ENCODE measurements at places on chromosomes 7 and 10.

GRCh38 chr10:69994262-69994661 is 58.4 kb upstream of the MACROH2A2 start:
- peak; percentile 79 for DNase-seq

- DNase-seq, result peak; percentile 78
These were observed 364 bp downstream of the ZNF518A start for GRCh38 chr10:96130326-96130995.

- no peak for DNase-seq
These were observed 47.4 kb downstream of the CUL1 start for GRCh38 chr7:148746135-148746534.

DNA sequence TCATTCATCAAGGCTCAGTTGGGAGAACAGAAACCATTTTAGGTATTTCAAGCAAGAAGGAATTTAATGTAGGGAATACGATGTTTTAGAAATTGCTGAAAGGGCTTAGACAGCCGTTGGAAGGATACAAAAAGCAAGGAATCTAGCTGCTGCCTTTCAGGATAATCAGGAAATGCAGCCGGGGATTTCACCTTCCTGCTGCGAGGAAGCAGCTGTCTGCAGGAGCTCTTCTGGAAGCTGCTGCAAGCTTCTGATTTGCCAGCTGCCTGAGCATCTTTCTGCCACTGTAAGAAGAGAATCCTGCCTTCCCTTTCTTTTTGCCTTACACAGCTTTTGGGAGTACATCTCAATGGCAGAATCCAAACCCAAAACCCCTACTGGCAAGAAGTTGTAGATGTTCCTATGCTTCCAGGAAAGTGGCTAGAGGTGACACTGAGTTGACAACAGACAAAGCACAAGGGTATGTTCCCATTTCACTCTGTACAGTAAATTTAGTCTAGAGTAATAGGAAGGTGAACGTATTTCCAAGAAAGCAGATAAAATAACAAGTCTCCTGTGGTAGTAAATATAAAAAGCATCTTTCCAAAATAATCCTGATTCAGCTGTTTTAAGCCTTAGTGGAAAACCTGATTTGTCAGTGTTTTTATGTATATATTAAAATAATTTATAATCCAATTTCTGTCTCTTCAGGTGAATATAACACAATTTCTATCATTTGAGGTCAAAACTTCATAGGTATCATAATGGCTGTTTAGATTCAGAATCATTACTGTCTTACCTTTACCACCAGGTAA is 148.4 kb upstream of the LRGUK start:
- DNase-seq, result no peak

- peak; percentile 60 for DNase-seq
These were observed 64.8 kb upstream of the CAPZA2 start for GRCh38 chr7:116797612-116798011.

DNA sequence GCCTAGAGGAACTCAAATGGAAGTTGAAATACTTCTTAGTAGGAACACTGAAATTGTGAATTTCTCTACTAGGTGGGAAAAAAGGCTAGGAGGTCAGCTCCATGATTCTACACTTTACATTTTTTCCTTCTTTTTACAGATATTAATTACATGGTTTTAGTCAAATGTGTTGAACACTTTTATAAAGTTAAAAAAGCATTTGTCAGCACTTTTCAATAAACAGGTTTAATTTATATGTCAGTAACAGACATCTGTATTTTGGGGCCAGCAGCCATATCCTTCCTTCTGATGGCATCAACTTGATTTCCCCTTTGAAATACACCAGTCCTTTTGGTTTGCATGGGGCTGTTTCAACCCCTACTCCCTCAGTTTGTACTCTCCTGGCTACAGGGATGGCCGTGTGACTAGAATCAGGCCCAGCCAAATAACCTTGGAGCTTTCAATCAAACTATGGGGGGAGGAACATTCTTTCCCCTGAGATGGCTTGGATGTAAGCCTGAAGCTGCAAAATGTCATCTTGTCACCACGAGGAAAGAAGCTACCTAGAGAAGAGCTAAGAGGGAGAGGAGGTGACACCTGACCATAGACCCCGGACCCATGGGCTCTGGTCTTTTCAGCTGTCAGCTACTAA is 171.0 kb upstream of the NEBL start:
- DNase-seq, result no peak

GRCh38 chr10:75166623-75166972 is 44.0 kb upstream of the VDAC2 start:
- no peak for DNase-seq

- DNase-seq, result no peak
These were observed 606.2 kb downstream of the LRMDA start for GRCh38 chr10:76037531-76038155.

GRCh38 chr7:28173531-28173930 is 7.1 kb downstream of the JAZF1 start:
- DNase-seq, result no peak

- peak; percentile 64 for DNase-seq
These were observed 33.3 kb upstream of the XPNPEP1 start for GRCh38 chr10:109956454-109957091.

- DNase-seq, result peak; percentile 41
These were observed 274.9 kb upstream of the GALNT17 start for GRCh38 chr7:70856901-70857630.

DNA sequence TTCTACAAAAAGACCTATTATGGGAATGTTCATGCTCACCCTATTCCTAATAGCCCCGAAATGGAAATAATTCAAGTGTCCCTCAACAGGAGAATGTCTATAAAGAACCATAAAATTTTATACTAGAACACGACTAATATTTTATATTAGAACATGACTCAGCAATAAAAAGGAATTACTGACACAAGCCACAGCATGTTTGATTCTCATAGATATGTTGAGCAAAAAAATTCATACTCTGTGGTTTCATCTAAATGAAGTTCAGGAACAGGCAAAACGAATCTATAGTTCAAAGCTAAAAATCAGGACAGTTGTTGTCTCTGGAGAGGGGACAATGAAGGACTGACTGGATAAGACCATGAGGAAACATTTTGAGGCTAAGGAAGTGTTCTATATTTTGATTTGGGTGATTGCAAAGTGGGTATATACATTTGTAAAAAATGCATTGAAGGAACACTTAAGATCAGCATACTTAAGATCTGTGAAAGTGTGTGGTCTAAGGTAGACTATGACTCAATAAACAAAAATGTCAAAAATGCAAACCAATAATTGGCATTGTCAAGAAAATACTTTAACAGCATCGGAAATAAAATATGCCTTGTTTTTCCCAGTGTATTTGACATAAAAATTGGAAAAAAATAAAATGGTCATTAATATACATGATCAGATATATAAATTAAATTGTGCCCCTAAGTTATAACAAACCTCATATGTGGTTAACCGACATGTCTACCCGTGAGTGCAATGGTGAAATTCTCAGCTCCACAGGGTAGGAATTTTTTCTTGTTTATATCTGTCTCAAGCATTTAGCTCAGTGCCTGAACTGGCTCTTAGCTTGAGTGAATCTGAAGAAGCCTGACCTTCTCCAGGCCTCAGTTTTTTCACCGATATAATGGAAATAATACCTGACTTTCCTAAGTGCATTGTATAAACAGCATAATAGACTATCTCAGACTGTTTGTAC is 124.9 kb upstream of the CTTNBP2 start:
- peak; percentile 49 for DNase-seq

- no peak for DNase-seq
These were observed 121.1 kb downstream of the CFTR start for GRCh38 chr7:117600911-117601310.

DNA sequence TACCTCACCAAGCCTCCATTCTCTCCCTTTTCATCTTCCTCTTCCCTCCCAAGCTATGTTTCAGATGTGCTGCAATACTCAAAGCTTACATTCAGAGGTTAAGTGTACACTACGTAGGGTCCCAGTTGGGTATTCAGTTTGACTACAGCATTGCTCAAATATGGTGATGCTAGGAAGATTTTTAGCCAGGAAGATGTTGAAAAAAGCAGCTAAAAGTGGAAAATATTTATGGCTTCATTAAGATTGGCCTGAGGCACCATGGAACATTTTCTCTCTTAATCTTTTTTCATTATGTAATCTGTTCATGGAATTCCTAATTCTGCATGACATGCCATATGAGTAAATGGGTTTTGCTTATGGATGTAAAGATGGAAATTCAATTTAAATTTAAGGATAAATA is 72.0 kb upstream of the ABCB5 start:
- DNase-seq, result no peak

GRCh38 chr7:15891151-15891881 is 204.8 kb upstream of the MEOX2 start:
- DNase-seq, result no peak

DNA sequence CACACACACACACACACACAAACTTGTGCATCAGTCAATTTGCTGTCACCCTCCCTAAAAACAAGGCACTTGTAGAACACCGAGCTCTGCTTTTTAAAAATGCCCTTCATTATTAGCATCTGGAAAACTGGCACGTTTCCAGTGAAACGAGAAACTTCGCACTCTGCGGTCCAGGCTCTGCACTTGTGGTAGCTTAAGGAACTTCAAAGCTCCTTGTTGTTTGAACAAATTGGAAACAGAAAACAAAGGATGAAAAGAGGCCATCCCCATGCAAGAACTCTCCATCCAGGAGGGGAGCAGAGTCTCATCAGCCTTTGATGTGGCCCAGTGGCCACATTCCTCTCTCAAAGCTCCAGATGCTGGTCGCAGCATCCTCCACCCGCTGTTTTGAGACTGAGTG is 105.1 kb downstream of the C10orf90 start:
- no peak for DNase-seq

DNA sequence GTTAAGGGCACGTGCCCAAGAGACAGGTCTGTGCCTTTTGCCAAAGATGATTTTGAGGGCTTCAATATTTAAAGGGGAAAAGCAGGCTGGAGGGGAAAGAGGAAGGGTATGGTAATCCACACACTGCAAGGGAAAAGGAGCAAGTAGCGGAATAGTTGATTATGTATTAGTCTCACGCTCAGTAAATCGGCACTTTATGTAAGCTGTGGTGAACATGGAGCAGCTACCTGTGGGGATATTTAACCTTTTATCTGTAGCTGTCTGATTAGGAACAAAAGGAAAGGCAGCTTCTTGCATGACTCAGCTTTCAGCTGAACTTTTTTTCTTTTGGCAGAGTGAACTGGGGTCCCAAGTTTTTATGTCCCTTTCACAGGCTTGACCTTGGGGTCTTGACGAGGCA is 123.4 kb downstream of the COL13A1 start:
- DNase-seq, result no peak

DNA sequence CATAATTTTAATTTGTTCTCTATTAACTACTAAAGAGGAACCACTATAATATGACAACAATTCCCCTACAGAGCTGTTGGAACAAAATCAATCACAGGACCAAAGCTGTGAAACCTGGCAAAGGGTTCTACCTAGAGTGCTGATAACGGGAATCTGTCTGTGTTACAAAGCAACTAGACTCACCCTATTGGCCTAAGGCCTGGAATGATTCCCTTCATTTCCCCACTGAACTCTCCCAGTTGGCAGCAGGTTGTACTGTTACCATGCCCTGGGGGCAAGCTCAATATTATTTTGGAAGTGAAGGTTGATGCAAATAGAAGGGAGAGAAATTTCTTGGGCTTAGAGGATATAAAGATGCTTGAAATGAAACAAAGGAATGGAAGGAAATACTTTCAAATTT is 81.8 kb downstream of the SEMA3A start:
- no peak for DNase-seq

DNA sequence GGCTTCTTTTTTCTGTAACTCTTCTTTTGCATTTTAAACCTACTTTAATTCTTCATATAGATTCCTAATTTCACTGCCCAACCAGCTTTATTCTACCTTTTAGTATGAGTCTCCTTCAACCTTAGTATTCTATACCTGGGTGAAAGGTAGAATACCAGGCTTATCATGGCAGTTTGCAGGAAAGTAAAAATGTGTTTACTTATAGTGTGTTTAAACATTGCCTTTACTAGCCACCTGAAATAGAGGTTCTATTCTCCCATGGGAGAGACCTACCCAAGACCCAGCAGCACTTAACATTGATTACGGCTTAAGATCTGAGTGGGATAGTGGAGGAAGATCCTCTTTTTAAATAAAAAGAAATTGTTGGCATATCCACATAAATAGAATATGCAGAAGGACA is 1.6 kb upstream of the MYPN start:
- no peak for DNase-seq

GRCh38 chr7:98137134-98137825 is 30.6 kb downstream of the LMTK2 start:
- no peak for DNase-seq

GRCh38 chr10:16717622-16718395 is 99.4 kb downstream of the RSU1 start:
- DNase-seq, result no peak

DNA sequence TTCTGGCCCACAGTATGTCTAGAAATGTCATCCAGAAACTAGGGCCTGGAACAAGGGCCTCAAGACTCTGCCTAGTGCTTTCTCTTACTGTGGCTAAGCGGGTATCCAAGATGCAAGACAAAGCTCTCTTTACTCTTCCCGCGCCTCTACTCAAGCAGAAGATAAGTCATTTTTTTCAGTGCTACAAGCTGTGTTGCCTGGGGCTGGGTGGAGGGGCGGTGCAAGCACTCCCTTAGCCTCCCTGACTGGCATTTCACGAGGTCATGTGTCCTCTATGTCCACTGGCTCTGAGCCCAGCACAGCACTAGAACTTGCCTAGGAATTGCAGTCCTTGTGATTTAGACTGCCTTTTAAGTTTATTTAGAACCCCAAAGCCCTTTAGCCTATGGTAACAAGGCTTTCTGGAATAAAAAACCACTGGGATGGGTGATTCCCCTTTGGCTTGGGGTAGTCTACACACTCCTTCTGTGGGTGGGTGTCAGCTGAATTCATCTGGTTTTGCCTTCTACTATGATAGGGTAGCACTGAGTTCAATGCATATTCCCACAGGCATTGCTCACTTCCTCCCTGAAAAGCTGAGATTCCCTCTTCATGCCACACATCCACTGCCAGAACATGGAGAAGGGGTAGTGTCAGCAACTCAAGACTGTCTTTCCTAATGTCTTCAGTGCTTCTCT is 371.8 kb upstream of the KCND2 start:
- DNase-seq, result no peak

DNA sequence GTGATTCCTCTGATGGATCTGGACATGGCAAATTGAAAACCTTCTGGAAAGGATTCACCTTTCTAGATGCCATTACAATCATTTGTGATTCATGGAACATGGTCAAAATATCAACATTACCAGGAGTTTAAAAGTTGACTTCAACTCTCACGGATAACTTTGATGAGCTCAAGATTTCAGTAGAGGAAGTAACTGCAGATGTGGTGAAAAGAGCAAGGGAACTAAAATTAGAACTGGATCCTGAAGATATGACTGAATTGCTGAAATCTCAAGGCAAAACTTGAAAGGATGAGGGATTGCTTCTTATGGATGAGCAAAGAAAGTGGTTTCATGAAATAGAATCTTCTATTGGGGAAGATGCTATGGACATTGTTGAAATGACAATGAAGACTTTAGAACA is 293.6 kb downstream of the ARHGAP12 start:
- DNase-seq, result no peak

DNA sequence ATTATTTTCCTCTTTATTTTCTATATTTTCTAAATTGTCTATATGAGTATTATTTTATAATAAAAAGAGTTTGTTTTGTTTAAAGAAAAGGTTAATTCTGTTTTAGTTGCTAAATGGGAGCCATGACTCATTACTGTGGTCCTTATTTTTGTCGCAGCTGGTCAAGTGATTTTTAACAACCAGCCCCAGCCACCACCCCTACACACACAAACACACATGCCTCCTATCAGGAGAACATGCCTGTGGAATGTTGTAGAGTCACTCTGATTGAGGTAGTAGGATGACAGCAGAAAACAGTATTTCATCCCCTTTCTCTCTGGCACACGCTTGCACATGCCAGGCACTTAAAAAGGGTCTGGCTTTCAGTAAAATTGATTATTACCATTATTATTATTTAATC is 68.6 kb upstream of the GDF10 start:
- DNase-seq, result no peak

- no peak for DNase-seq
These were observed 39.7 kb downstream of the MTPAP start for GRCh38 chr10:30309403-30309802.

All from RWPE1 (cell line).